ENCODE measurements at places on chromosomes 4 and X.
A peak's percentile ranks its signal among the peaks of the same experiment; 100 is the strongest.

- H3K27me3 ChIP-seq, result no peaks in the 10 kb centered on the region
- no peak overlapping the region for H3K27ac ChIP-seq
- no peak overlapping the region for H3K4me3 ChIP-seq
- no peaks in the 10 kb centered on the region for H3K36me3 ChIP-seq
Measured at GRCh38 chr4:96784336-96784735, 944.4 kb downstream of the PDHA2 start.

- H3K4me3 ChIP-seq, result no peak overlapping the region
- no peaks in the 10 kb centered on the region for H3K36me3 ChIP-seq
Measured at GRCh38 chr4:109294468-109295020, 7.9 kb downstream of the COL25A1 start.

- no peak overlapping the region for H3K4me3 ChIP-seq
- no peaks in the 10 kb centered on the region for H3K27me3 ChIP-seq
- no peak overlapping the region for H3K27ac ChIP-seq
- no peaks in the 10 kb centered on the region for H3K36me3 ChIP-seq
- H3K4me1 ChIP-seq, result no peaks in the 10 kb centered on the region
- DNase-seq, result no peak
Measured at GRCh38 chr4:155339588-155339987, 37.2 kb downstream of the MAP9 start.

DNA sequence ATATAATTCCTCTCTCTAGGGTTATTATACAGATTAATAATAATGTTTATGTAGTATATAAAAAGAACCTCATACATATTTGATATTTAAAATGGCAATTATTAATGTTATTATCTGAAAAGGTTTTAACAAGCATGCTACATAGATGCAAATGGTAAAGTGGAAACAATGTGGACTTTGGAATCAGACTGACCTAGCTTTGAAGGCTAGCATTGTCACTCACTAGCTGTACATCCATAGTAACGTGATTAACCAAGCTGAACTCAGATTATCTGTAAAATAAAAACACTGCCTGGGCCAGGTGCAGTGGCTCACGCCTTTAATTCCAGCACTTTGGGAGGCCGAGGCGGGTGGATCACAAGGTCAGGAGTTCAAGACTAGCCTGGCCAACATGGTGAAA, 233.7 kb upstream of the SPRY1 start:
- no peak for DNase-seq
- no peak overlapping the region for H3K4me3 ChIP-seq
- no peaks in the 10 kb centered on the region for H3K4me1 ChIP-seq

DNA sequence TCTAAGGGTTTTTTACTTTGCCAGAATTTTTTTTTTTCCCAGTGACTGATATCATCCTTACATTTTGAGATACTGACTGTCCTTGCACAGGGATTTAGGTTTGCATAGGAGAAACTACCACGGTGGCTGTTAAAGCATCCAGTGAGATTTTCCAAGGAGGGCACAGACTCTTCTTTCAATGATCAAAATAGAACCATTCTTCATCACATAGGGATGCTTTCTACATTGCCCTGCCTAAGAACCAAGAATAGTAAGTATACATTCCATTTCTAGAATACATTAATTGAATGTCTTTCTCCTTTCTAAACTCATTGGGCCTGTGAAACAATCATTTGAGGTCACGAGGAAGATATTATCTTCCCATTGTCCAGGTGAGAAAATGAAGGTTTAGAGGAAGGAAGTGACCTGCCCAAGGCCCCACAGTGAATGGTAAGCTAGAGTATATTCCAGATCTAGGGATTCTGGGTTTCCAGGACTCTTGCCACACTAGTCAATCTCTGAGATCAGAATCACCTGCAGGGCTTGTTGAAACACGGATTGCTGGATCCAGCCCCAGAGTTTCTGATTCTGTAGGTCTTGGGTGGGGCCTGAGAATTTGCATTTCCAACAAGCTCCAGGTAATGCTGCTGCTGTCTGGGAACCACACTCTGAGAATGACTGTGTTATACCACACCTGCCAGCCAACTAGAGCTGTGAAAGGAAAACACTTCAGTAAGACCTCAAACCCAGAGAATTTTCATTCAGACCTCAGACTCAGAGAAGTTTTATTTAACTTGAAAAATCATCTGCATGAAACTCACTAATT, 17.7 kb upstream of the TMEM154 start:
- H3K27me3 ChIP-seq, result no peaks in the 10 kb centered on the region
- no peak overlapping the region for H3K27ac ChIP-seq
- no peak for DNase-seq
- no peak overlapping the region for H3K4me3 ChIP-seq
- peaks cover 8% of the 10 kb centered on the region for H3K4me1 ChIP-seq

DNA sequence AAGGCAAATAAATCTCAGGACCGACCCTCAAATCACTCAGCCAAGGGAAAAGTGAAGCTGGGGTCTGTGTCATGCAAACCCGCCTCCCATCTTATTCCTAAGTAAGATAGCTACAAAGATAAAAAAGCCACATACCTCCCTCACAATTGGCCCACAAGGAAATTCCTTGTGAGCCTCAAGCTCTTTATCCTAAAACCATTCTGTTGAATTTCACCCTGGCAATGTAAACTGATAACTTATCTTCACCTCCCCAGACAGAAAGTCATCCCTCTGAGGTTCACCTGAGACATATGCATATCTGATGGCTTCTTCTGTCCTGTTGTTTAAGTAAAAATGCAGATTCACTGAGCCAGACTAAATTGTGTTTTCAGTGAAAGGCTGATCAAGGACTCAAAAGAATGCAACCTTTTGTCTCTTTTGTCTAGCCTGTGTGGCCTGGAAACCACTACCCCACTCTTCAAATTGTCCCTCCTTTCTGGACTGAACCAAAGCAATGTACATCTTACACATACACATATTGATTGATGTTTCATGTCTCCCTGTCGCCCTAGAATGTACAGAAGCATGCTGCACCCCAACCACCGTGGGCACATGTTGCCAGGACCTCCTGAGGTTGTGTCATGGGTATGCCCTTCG, 91.3 kb downstream of the MFAP3L start:
- H3K36me3 ChIP-seq, result no peaks in the 10 kb centered on the region
- H3K4me3 ChIP-seq, result no peak overlapping the region
- H3K4me1 ChIP-seq, result no peaks in the 10 kb centered on the region
- H3K27ac ChIP-seq, result no peak overlapping the region
- DNase-seq, result no peak

DNA sequence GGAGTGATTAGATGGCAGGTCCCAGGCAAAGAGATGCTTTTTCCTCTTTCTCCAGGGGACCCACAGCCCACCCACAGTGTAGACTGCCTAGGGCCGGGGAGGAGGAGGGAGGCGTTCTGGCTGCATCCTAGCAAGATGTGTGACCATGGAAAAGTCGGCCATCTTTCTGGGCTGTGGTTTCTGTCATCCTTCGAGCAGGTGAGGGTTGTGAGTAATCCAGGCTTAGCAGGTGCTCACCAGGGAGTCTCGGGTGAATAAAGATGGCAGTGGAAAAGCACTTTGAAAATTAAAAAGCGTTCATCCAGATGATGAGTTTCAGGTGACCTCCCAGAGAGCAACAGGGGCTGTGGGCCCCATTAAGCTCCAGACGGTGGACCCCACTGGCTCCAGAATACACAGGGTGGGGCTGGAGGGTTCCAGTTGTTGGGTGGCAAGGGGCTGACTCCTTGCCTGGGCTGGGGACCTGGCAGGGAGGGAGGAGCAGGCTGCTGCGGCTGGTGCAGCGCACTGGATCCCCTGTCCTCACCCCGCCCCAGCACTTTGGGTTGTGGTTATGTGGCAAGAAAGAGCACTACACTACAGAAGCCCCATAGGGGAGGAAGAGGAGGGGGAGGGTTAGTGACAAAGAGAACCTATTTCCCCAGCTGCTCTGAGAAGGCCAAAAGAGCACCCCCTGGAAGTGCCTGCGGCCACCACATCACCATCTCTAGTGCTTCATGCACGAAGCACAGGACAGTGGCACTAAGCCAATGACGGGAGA, 23.7 kb downstream of the ELF4 start:
- DNase-seq, result no peak
- no peak overlapping the region for H3K27ac ChIP-seq
- no peak overlapping the region for H3K4me3 ChIP-seq
- H3K36me3 ChIP-seq, result peaks cover 4% of the 10 kb centered on the region
- no peaks in the 10 kb centered on the region for H3K27me3 ChIP-seq

DNA sequence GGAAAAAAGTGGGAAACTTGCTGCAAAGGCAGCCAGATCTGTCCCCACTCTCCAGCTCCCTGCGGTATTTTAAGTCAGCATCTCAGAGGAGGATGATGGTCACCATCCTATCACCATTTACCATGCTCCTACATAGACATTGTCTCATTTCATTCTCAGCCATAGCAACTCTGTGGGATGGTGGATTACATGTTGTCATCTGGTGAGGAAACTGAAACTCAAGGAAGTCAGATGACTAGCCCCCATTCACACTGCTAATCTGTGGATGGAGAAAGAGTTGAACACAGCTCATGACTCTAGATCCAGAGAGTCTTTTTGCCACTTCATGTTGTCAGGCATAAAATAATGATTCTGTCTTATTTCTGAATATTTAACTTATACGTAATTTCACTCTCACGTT, 323.5 kb downstream of the PTTG2 start:
- DNase-seq, result no peak
- no peak overlapping the region for H3K4me3 ChIP-seq
- no peak overlapping the region for H3K27ac ChIP-seq
- no peaks in the 10 kb centered on the region for H3K27me3 ChIP-seq
- peaks cover 3% of the 10 kb centered on the region for H3K36me3 ChIP-seq
- peaks cover 25% of the 10 kb centered on the region for H3K4me1 ChIP-seq

- H3K4me3 ChIP-seq, result no peak overlapping the region
- no peaks in the 10 kb centered on the region for H3K27me3 ChIP-seq
- no peak for DNase-seq
- H3K4me1 ChIP-seq, result no peaks in the 10 kb centered on the region
- H3K27ac ChIP-seq, result no peak overlapping the region
Measured at GRCh38 chr4:177785000-177785399, 342.8 kb upstream of the AGA start.

GRCh38 chr4:3256230-3257102, 7.5 kb downstream of the MSANTD1 start:
- peak; percentile 62 for DNase-seq
- H3K27ac ChIP-seq, result no peak overlapping the region
- no peaks in the 10 kb centered on the region for H3K36me3 ChIP-seq
- H3K4me1 ChIP-seq, result no peaks in the 10 kb centered on the region
- H3K4me3 ChIP-seq, result no peak overlapping the region
